ENCODE measurements at places on chromosomes 4 and X.

GRCh38 chrX:77293331-77293995, 153.7 kb upstream of the FGF16 start:
- DNase-seq, result no peak

GRCh38 chr4:1240721-1241465, 8.0 kb downstream of the CTBP1 start:
- no peak for DNase-seq

DNA sequence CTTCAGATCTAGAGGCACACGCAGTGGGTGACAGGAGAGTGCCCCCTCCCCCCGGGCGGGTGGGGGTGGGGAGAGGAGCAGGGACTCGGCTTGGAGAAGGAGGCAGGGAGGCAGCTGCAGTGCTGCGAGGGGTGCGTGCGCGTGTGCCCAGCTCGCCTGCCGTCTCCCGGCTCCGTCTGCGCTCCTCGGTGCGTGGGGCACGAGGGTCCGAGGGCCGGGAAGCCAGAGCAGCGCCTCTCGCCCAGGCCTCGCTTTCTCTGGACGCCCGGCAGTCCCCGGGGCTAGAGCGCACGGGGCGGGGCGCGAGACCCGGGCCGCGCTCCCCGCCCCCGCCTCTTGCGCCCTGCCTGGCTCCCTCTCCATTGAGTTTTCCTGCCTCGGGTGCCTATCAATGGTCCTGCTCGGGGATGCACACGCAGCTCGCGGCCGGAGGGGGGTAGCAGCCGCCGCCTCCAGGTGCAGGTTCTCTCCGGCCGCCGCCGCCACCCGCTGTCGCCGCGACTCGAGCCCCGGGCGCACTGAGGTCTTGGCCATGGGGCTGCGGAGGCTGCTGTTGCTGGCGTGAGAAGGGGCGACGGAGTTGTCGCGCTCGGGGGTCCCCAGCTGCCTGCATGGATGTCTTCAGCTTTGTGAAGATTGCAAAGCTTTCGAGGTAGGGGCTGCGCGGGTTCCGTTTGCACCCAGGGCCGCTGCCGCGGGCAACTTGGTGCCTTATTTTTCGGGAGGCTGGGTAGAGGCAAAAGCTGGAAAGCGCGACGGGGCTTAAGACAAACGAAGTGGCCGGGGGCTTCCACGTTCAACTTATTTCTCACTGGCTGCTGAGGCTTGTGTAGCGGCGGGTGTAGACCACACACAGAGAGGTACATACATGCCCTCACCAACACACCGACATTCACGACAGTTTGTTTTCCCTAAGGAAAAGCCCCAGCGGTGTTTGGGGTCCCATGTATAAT, at the start of gene FRMPD4:
Gene FRMPD4, plus strand, starts transcription at position 113 of the 953 bp plus-strand sequence. Its CDS starts 499 bp downstream, at position 612.
- DNase-seq, result no peak

DNA sequence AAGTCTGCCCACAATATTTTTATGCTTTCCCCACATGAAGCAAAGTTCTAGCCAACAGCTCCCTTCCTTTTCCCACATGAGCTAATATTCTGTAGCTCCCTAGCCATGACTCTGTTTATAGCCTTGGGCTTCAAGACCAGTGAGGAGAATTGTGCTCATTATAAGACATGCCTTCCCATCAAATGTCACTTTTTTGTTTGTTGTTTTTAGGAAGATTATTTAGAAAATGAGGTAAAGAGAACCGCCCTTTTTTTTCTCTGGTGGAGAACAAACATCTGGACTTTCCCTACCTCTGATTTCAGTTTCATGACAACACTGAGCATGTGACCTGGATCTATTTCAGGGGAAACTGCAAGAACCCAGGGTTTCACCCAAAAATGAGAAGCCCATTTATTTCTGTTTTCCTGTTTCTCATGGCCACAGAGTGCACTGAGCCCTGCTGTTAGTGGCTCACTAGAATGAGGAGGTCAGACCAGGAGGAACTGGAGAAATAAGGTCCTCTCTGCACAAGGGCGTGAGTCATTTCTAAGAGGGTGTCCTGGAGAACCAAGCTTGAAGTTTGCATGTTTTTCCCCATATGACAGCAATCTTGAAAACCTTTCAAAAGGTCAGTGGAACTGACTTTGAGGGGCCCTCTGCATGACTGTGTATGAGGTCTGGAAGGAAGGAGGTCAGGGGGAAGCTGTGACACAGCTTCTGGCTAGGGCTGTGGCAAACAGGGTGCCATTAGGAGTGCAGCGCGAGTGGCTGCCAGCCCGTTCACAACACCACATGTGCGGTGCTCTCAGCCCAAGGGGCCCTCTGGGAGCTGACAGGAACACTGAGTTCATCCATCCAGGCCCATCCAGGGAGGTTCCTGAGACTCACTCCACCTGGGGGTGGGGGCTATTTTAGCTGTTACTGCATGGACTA, 55.2 kb downstream of the CHST7 start:
- no peak for DNase-seq

GRCh38 chrX:150693725-150694574, 754 bp downstream of the MTMR1 start:
- peak; percentile 25 for DNase-seq

DNA sequence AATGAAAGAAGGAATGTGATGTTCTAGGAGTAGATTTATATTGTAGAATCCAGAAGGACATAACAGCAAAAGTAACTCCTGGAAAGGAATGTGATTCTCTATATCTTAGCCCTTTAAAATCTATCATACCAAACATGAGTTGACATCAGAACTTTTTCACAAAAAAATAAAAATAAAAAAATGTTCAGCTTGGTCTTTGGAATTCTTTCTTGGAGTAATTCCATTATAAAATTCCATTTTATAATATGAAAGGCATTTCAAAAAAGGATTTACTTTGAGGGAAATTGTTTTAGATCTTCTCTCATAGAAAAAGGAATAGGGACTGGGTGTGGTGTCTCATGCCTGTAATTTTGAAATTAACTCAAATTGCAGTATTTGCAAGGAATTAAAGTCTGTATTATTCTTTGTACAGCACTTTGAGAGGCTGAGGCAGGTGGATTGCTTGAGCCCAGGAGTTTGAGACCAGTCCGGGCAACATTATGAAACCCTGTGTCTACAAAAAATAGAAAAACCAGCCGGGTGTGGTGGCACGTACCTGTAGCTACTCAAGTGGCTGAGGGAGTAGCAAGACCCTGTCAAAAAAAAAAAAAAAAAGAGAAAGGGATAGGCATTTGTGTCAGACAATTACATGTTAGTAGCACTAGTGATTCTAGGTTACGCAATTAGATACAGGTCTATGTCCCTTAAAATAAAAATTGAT, 134.9 kb downstream of the SLC4A4 start:
- no peak for DNase-seq

DNA sequence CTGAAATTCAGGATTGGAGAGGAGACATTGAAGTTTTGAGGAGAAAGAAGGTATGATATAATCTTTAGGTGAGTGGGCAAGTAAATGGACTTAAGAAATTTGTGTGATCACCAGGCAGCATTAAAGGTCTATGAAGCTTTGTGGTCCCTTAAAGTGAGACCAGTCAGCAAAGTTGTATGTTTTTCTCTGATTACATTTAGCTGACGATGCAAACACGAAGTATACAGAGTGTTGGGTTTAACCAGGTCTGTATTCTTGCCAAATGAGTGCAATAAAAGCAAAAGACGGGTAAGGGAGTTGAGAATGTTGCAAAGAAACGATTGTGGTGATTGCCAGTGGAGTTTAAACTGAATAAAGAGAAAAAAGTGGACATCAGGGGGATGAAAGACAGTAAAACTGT, 11.6 kb upstream of the YIPF6 start:
- no peak for DNase-seq

- DNase-seq, result no peak
Observed at GRCh38 chrX:110871839-110872238, 76.2 kb upstream of the CHRDL1 start.

DNA sequence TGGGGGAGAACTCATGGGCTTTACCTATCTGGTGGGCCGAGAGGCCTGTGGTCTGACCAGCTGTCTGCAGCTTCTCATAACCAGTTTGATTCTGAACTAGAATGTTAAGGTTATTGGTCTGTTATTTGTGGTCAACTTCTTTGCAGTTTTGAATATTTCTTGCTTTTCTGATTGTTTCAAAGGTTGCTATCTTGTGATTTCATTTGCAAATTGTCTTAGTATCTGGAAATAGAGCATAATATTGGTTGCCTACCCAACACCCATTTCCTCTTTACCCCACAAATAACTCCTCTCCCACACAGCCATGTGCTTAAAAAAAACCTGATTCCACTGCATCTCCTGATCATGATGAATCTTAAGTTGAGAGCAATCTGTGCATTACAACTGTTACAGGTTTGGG, 39.1 kb upstream of the BMP2K start:
- no peak for DNase-seq

GRCh38 chr4:151946718-151947117, 185.9 kb upstream of the GATB start:
- no peak for DNase-seq

- no peak for DNase-seq
Observed at GRCh38 chr4:173237762-173238161, 69.2 kb downstream of the GALNT7 start.

DNA sequence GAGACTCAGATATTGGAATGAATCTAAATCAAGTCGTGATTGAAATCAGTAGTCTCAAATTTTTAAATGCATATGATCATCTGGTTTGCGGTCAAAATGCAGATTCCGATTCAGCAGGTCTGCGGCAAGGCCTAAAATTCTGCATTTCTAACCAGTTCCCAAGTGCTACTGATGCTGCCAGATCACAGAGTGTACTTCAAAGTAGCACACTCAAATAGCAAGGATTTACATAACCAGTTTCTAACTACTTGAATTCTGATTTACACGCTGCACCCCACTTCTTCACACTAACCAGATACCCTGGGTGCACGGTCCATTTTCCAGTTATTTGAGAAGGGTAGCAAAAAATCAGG, 752 bp downstream of the MBTPS2 start:
- DNase-seq, result no peak

- DNase-seq, result no peak
Observed at GRCh38 chr4:170134821-170135220, 45.1 kb upstream of the AADAT start.

GRCh38 chrX:140766024-140766611, 56.6 kb downstream of the LINC00632 start:
- DNase-seq, result no peak

GRCh38 chrX:134716620-134717012, 58.3 kb upstream of the PLAC1 start:
- DNase-seq, result no peak

GRCh38 chrX:97260679-97261078, 377.0 kb downstream of the RPA4 start:
- no peak for DNase-seq

DNA sequence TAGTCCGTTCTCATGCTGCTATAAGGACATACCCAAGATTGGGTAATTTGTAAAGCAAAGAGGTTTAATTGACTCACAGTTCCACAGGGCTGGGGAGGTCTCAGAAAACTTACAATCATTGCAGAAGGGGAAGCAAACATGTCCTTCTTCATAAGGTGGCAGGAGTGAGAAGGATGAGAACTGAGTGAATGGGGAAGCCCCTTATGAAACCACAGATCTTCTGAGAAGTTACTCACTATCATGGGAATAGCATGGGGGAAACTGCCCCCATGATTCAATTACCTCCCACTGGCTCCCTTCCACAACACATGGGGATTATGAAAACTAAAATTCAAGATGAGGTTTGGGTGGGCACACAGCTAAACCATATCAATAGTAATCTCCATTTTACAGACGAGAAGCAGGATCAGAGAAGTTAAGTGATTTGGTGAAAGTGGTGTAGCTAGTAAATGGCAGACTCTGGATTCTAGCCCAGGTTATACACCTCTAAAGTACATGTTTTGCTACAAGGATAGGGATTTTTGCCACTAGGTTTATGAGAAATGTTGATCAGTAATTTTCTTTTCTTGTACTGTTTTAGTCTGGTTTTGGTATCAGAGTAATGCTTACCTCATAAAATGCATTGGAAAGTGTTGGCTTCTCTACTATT, 47.3 kb upstream of the C1GALT1C1 start:
- no peak for DNase-seq

DNA sequence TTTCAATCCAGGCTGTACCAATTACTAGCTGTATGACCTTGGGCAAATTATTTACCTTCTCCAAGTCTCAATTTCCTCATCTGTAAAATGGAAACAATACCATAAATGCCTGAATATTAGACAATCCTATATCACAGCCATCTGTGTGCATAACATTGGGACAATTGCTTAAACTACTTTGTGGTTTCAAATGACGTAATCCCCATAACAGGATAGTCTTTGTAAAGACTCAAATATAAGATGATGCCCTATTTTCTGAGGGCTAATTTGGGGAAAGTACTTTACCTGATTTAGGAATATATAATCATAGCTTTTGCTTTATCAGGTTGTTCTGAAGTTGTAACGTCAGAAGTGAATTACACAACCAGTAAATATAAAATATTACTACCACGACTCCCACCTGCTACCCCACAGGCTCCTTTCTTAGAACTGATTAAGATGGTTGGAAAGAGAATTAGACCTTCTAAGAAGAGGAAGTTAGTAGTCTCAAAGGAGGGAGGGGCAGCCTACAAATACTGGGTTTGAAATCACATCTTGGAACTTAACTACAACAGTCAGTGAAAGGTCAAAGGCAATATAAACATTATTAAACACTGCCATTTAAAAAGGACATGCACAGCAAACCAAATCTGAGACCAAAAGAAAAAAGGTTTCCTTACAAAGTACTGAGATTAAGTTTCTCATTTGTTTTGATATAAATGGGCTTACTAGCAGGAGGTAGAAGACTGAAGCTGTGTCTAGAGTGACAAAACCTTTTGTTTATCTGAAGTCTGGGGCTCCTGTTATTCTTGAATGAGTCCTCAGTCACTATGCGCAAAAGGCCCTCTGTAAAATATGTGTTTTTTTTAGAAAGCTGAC, 215.0 kb downstream of the SCFD2 start:
- no peak for DNase-seq

DNA sequence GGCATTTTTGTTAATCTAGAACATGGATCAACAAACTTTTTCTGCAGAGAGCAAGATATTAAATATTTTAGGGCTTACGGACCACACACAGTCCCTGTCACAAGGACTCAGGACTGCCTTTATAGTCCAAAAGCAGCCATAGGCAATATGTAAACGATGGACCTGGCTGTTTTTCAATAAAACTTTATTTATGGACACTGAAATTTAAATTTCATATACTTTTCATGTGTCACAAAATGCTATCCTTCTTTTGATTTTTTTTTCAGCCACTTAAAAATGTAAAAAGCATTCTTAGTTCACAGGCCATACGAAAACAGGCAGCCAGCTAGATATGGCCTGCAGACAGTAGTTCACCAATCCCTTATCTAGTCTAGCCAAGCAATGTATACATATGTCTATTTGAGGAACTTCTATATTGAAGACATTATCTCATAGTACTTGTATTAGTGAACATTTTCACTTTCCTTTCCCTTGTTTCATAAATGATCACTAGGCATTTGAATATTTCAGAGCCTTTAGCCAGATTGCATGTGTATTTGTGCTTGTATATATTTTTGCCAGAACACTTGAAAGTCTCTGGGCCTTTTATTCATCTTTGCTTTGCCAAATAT, 350.9 kb downstream of the RPA4 start:
- DNase-seq, result no peak

DNA sequence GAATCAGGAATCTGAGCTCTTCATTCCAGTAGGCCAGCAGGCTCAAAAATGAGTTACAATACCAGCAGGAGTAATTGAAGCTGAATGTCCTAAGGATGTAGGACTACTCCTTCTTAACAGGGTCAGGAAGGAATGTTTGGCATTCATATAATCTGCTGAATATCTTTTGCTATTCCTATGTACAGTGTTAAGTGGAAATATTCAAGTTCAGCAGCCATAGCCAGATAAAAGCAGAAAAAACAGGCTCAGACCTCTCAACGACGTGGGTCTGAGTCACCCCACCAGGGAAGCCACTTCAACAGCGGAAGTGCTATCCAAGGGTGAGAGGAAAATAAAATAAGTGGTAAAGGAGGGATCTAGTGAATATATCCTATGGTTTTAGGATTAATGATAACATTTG, 577.0 kb downstream of the SPOCK3 start:
- no peak for DNase-seq
